ENCODE measurements at places on chromosomes 12 and 14. TPM values are rescaled to one million over a fixed set of nuclear protein-coding genes. Genes with fewer than 3 reads are reported as not detected.

The OR4E2 gene
- total RNA-seq, result not detected

The FCF1 gene
- 12.8 TPM for total RNA-seq

The ARMH4 gene
- 1.3 TPM for total RNA-seq

The TSPAN11 gene
- total RNA-seq, result 2.3 TPM

The SERPINA3 gene
- total RNA-seq, result 0.16 TPM

The DBX2 gene
- total RNA-seq, result not detected

The KRT7 gene
- 66.4 TPM for total RNA-seq

The TESPA1 gene
- not detected for total RNA-seq

The AQP2 gene
- total RNA-seq, result not detected

The SLC8A3 gene
- total RNA-seq, result 1.3 TPM

The APEX1 gene
- total RNA-seq, result 50.5 TPM

The FSCB gene
- total RNA-seq, result not detected

The GALNT8 gene
- 0.13 TPM for total RNA-seq

The LUM gene
- total RNA-seq, result 0.57 TPM

The KRT80 gene
- total RNA-seq, result 0.16 TPM

The YBX3 gene
- total RNA-seq, result 196 TPM

The KDM2B gene
- 14.1 TPM for total RNA-seq

The LPAR5 gene
- not detected for total RNA-seq

The GLI1 gene
- not detected for total RNA-seq

The NUAK1 gene
- 120 TPM for total RNA-seq

The PAX9 gene
- 0.06 TPM for total RNA-seq

The TARBP2 gene
- 41.0 TPM for total RNA-seq

The RERG gene
- not detected for total RNA-seq
